Aorta (tissue), 5 donors: ENCODE measurements at places on chromosomes 11 and 22. TPM values are rescaled to one million over a fixed set of nuclear protein-coding genes. Genes with fewer than 3 reads are reported as not detected.

GRCh38 chr22:49705216-49705971, 122.3 kb downstream of the BRD1 start:
- no peak overlapping the region for H3K4me3 ChIP-seq
- H3K27ac ChIP-seq, result no peak overlapping the region
- H3K27me3 ChIP-seq, result no peaks in the 10 kb centered on the region
- no peaks in the 10 kb centered on the region for H3K4me1 ChIP-seq

Gene LIPT2
- total RNA-seq, result 1.0 TPM

GRCh38 chr22:42473484-42474193, 41.4 kb upstream of the NFAM1 start:
- peaks cover 5% of the 10 kb centered on the region for H3K27me3 ChIP-seq
- no peak overlapping the region for H3K4me3 ChIP-seq
- H3K27ac ChIP-seq, result no peak overlapping the region
- no peaks in the 10 kb centered on the region for H3K4me1 ChIP-seq
- DNase-seq, result no peak

Gene EIF4ENIF1
- total RNA-seq, result 32.0 TPM

DNA sequence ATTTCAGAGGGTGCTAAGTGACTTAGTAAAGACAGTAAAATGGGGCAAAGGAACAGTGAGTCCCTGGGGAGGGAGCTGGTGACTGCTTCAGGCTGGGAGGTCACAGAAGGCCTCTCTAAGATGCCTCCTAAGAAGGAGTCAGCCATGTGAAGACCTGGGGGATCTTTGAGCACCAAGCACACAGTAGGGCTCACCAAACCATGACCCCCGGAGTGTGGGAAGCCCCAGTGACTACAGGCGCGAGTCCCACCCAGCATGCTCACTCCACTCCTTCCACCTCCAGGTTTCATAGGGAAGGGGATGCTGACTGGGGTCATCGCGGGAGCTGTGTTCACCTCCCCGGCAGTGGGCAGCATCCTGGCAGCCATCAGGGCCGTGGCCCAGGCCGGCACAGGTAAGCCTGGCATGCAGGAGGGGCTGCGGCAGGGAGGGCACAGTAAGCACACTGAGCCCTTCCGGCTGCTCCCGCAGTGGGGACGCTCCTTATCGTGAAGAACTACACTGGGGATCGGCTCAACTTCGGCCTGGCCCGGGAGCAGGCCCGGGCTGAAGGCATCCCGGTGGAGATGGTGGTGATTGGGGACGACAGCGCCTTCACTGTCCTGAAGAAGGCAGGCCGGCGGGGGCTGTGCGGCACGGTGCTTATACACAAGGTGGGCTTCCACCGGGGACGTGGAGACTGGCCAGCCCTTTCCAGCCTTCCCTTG, 5.9 kb downstream of the TKFC start:
- no peak overlapping the region for H3K27ac ChIP-seq
- H3K27me3 ChIP-seq, result no peaks in the 10 kb centered on the region
- DNase-seq, result no peak
- no peaks in the 10 kb centered on the region for H3K4me1 ChIP-seq
- no peak overlapping the region for H3K4me3 ChIP-seq

DNA sequence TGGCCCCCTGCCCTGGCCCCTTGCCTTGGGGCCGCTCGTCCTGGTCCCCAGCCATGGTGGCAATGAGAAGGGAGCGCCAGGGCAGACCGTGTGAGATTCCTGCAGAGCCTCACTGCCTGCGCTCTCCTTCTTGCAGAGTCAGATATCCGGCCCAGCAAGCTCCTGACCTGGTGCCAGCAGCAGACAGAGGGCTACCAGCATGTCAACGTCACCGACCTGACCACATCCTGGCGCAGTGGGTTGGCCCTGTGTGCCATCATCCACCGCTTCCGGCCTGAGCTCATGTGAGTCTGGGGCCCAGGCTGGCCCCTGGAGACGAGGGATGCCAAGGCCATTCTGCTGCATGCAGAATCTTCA, 114.1 kb downstream of the MICAL2 start:
- peaks cover 18% of the 10 kb centered on the region for H3K36me3 ChIP-seq
- H3K4me3 ChIP-seq, result no peak overlapping the region
- DNase-seq, result peak; percentile 94
- peaks cover 4% of the 10 kb centered on the region for H3K4me1 ChIP-seq

DNA sequence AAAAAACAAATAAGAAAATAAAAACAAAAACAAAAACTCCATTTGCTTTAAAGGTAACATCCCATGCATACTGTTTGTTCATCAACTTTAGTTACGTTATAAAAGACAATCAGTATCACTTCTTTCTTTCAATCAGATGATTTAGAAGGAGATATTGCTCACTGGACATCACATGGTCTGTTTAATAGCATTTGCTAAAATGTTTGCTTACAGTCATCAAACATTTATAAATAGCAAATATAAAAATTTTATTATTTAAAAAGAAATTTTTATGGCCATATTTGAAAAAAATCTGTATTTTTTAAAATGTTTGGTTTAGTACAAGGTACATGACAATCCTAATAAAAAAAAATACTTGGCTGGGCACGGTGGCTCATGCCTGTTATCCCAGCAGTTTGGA, 22.6 kb downstream of the MMP26 start:
- no peak for DNase-seq
- no peaks in the 10 kb centered on the region for H3K4me1 ChIP-seq
- H3K27me3 ChIP-seq, result no peaks in the 10 kb centered on the region
- no peak overlapping the region for H3K4me3 ChIP-seq
- no peak overlapping the region for H3K27ac ChIP-seq

- DNase-seq, result no peak
- H3K4me3 ChIP-seq, result no peak overlapping the region
- H3K4me1 ChIP-seq, result peaks cover 8% of the 10 kb centered on the region
- no peak overlapping the region for H3K27ac ChIP-seq
- H3K36me3 ChIP-seq, result no peaks in the 10 kb centered on the region
These were observed 4.6 kb downstream of the TNRC6B start for GRCh38 chr22:40182231-40182835.

DNA sequence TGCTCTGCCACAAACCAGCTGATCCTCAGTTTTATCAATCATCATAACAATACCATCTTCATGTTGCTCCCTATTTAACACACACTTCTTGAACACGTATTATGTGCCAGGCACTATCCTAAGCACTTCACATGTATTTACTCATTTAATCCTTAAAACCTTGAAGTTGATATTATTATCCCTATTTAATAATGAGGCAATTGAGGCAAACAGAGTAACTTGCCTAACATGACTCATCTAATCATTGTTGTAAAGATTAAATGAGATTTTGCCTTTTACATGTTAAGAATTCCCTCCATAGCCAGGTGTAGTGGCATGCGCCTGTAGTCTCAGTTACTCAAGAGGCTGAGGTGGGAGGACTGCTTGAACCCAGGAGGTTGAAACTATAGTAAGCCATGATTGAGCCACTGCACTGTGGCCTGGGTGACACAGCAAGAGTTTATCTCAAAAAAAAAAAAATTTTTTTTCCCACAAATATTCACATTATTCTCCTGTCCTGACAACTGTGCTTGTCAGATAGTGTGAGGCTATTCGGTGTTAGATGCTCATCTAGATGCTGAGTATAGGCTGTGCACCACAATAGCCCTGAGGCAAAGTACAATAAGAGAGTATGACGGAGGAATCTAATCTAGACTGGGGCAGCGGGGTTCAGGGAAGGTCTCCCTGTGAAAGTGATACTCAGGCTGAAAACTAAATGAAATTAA, 13.4 kb downstream of the CKAP5 start:
- no peak for DNase-seq
- H3K27me3 ChIP-seq, result no peaks in the 10 kb centered on the region
- H3K27ac ChIP-seq, result no peak overlapping the region
- H3K4me3 ChIP-seq, result no peak overlapping the region

DNA sequence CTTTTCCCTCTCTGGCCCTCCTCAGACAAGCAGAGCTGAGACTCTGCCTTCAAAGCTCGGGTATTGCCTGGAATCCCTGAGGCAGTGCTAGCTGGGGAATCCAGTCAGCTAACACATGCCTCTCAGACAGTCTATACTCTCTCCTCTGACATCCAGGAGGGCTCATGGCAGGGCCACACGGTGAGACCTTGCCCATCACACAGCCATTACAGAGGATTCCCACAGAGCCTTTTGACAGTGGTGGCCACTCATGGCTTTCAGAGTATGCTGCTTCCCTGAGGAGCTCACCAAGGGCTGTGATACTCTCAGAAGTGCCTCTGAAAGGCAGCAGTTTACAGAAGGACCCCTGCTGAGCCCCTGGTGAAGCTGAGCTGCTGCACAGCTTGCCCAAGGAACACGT, 165.3 kb downstream of the RRAS2 start:
- DNase-seq, result no peak
- no peak overlapping the region for H3K4me3 ChIP-seq
- H3K36me3 ChIP-seq, result no peaks in the 10 kb centered on the region

GRCh38 chr11:65386307-65387140, at the start of gene FRMD8:
Gene FRMD8, plus strand, starts transcription at chr11:65386637. Its CDS starts 400 bp downstream, at chr11:65387037.
- peak within 1 kb of the TSS; percentile 28 for H3K4me3 ChIP-seq
- H3K27me3 ChIP-seq, result no peaks in the 10 kb centered on the region
- H3K36me3 ChIP-seq, result no peaks in the 10 kb centered on the region
- DNase-seq, result peak; percentile 96
- H3K27ac ChIP-seq, result peak within 1 kb of the TSS; percentile 90

DNA sequence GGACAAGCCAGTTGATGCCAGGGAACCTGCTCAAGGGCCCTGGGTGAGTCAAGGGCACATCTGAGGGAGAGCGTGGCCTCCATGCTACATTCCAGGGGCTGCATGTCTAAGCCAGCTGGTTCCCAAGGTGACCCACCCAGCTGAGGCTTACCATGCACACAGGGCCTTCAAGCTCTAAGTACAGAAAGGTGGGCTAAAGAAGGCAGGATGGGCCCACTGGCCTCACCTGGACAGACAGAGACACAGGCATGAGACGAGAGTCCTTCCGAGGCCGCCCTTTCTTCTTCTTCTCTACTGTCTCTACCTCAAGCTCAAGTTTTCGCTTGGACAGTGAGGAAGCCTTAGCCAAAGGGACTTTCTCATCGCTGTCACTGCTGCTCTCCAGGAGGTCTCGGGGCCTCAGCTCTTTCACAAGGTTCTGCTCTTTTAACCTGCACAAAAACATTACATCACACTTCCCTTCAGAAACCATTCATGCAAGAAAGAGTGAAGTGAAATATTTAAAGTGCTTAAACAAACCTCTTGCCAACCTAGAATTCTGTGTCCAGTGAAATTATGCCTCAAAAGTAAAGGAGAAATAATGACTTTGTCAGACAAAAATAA, 69.9 kb downstream of the HIRA start:
- no peak overlapping the region for H3K4me3 ChIP-seq
- no peak for DNase-seq
- peaks cover 5% of the 10 kb centered on the region for H3K36me3 ChIP-seq
- no peaks in the 10 kb centered on the region for H3K4me1 ChIP-seq
- H3K27ac ChIP-seq, result no peak overlapping the region
- no peaks in the 10 kb centered on the region for H3K27me3 ChIP-seq

Gene SMC1B
- not detected for total RNA-seq

GRCh38 chr22:29784451-29785361, 17.5 kb downstream of the UQCR10 start:
- H3K36me3 ChIP-seq, result no peaks in the 10 kb centered on the region
- H3K4me3 ChIP-seq, result no peak overlapping the region
- peak; percentile 66 for DNase-seq
- no peaks in the 10 kb centered on the region for H3K4me1 ChIP-seq
- no peaks in the 10 kb centered on the region for H3K27me3 ChIP-seq

GRCh38 chr22:47651216-47651987, 889.0 kb downstream of the TBC1D22A start:
- no peaks in the 10 kb centered on the region for H3K27me3 ChIP-seq
- DNase-seq, result no peak

DNA sequence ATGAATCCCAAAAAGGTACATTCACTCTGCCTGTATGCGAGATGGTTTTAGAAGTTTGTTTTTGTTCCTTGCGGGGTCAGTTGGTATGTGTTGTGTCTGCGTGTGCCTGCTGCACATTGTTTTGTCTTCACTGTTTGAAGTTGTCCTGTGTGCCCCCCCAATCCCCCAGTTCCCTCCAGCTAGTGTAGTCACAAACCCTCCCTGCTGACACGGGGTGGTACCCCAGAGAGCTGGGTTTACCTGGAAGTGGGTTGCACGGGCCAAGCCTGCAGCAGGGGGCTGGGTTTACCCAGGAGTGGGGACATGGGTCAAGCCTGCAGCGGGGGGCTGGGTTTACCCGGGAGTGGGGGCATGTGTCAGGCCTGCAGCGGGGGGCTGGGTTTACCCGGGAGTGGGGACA, 22.2 kb downstream of the CTTN start:
- no peak overlapping the region for H3K4me3 ChIP-seq
- H3K27ac ChIP-seq, result no peak overlapping the region

GRCh38 chr11:44568658-44569473, 3.4 kb downstream of the CD82 start:
- no peak overlapping the region for H3K27ac ChIP-seq
- H3K27me3 ChIP-seq, result no peaks in the 10 kb centered on the region
- DNase-seq, result peak; percentile 92
- H3K4me1 ChIP-seq, result no peaks in the 10 kb centered on the region
- no peaks in the 10 kb centered on the region for H3K36me3 ChIP-seq

Gene MS4A15
- not detected for total RNA-seq
